Aorta (tissue), 5 donors: ENCODE measurements at places on chromosomes 4 and X. TPM values are rescaled to one million over a fixed set of nuclear protein-coding genes. Genes with fewer than 3 reads are reported as not detected.

Gene TSPAN5
- 8.6 TPM for total RNA-seq

Gene SLC4A4
- total RNA-seq: 6.2 TPM

Gene JCHAIN
- 33.8 TPM for total RNA-seq

Gene DSPP
- total RNA-seq: not detected

Gene CT55
- total RNA-seq: not detected

Gene CXorf49
- not detected for total RNA-seq

Gene MAGEA4
- total RNA-seq: not detected

Gene CFAP47
- 0.09 TPM for total RNA-seq

Gene AREG
- total RNA-seq: 0.57 TPM

Gene LDB2
- 91.5 TPM for total RNA-seq

Gene SLC6A14
- total RNA-seq: not detected

Gene TREX2
- total RNA-seq: 1.4 TPM

Gene CT45A1
- not detected for total RNA-seq

Gene DDX53
- not detected for total RNA-seq

Gene SFRP2
- total RNA-seq: 1,198 TPM

Gene GC
- total RNA-seq: not detected

Gene RNF150
- total RNA-seq: 18.4 TPM

Gene THAP6
- 28.0 TPM for total RNA-seq

Gene SPARCL1
- 1,343 TPM for total RNA-seq

Gene PABPC5
- 3.8 TPM for total RNA-seq

Gene NEUROG2
- not detected for total RNA-seq

Gene GPR143
- 0.45 TPM for total RNA-seq

Gene SPATA18
- 4.7 TPM for total RNA-seq

Gene ANXA3
- 10.2 TPM for total RNA-seq
